ENCODE measurements at places on chromosomes 4 and X.

- peak; percentile 20 for DNase-seq
These were observed 1.5 kb downstream of the LAP3 start for GRCh38 chr4:17578482-17578891.

- no peak for DNase-seq
These were observed 90.3 kb downstream of the JAKMIP1 start for GRCh38 chr4:6109842-6110560.

GRCh38 chrX:146054311-146054710 lies 236.7 kb downstream of the SLITRK2 start:
- no peak for DNase-seq

DNA sequence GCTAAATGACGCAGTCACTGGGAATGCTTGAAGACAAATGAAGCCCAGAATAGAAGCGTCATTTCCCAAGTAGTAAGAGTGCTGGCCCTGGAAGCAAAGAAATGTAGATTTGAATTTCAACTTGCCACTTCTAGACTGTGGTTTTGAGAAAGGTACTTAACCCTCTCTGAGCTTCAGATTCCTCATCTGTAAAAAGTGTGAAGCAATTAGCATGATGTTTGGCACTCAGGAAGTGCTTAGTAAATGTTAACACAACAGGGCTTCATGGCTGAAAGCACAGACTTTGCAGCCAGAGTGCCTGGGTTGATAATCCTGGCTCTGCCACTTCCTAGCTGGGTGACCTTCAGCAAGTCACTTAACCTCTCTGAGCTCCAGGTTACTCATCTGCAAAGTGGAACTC lies 147.4 kb upstream of the RPS6KA3 start:
- no peak for DNase-seq

GRCh38 chrX:41002026-41002425 lies 83.2 kb upstream of the USP9X start:
- no peak for DNase-seq
